Upper lobe of right lung (tissue), 1 donor: ENCODE measurements at places on chromosomes 16 and 17. TPM values are rescaled to one million over a fixed set of nuclear protein-coding genes. Genes with fewer than 3 reads are reported as not detected.

Gene CCL4L2
- 4.5 TPM for total RNA-seq

- DNase-seq, result no peak
Observed at GRCh38 chr17:7882068-7882467, 6.5 kb upstream of the CHD3 start.

- peak; percentile 77 for DNase-seq
Observed at GRCh38 chr16:2428051-2428783, 1.0 kb upstream of the CCNF start.

DNA sequence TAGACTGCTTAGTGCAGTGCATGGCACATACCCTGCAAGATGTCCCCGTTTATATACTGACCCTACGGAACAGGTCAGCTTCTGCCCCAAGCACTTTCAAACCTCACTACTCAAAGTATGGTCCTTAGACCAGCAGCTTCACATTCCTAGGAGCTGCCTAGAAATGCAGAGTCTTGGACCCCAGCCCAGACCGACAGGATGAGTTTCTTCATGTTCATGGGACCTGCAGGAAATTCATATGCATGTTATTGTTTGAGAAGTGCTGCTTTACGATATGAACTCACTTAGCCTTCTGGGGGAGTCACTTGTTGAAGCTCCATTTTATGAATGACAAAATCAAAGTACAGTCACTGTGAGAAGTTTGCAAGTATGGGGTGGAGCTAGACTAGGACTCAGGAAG, 82.6 kb downstream of the DYNLRB2 start:
- DNase-seq, result no peak

DNA sequence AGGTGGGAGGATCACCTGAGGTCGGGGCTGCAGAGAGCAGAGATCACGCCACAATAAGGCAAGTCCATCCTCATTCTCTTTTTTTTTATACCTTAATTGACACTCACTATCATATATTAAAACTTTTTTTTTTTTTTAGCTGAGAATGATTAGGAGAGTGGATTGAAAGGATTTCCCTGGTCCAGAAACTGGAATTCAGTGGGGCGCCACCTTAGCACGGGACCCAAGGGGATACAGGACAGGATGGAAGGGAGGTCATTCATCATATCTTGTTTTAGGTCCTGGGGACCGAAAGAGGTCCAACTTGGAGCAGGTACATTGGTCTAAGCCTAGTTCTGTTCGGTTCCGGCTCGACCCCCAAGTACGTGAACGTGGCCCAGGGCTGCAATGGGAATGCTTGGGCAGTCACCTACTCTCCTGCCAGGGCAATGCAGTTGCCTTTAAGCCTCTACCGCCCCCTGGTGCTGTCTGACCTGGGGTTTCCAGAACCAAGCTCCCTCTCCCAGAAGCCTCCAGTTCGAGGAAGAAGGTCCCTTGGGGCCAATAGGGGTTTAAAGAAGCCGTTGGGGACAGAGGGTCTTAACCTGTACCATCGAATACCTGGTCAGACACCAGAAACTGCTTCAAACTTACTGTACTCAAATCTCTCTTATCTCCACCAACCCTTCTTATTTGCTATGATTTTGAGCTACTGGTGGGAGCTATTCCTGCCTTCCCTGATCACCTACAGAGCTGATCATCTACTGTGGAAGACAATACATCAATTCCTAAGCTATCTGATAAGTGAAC, 19.9 kb upstream of the GPATCH8 start:
- peak; percentile 85 for DNase-seq

GRCh38 chr17:1997289-1997926, 27.7 kb downstream of the RTN4RL1 start:
- DNase-seq, result no peak

DNA sequence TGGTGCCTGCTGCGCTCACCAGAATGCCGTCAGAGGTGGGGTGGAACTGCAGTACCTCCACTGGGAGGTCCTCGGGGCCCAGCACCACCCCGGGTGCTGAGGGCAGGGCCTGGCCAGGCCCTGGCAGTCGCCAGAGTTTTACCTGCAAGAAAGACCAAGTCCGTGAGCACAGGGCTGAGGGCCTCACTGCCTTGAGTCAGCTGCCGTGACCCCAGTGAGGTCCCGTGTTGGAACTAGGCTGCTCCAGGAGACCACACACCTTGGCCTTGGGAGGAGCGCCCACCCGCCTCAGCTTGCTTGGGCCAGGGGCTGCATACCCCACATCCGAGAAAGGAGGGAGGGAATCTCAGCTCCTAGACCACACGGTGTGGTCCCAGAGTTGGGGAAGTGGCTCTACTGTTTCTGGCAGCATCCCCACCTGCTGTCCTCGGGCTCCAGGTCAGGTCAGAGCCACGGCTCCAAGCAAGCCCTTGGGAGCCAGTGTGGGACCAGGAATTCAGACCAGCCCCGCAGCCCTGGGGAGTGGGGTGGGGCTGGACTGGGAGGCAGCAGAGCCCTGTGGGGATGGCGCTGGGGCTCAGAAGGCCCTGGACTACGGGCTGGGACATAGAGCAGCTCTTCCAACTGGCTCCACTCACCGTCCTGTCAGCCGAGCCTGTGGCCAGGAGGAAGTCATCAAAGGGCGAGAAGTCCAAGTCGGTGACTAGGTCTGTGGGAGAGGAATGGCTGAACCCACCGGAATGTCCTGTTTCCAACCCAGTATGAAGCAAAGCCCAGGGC, 8.7 kb downstream of the CORO7 start:
- no peak for DNase-seq

DNA sequence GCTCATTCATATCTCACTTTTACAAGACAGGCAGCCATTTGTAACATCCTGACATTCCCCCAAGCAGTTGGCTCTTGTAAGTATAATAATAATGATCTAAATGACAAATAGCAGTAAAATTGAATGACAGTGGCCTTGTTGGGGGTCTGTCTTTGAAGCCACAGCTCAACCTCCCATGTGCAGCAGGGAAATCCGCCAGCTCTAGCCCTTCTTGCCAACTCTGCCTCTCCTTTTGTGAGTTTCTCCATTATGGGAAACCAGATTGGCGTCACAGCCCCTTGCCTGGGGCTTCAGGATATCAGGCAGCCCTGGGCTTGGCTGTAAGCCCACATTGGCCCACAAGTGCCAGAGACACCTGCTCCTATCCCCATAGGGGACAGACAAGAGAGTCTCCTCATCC, 70.4 kb upstream of the CACNG5 start:
- no peak for DNase-seq

DNA sequence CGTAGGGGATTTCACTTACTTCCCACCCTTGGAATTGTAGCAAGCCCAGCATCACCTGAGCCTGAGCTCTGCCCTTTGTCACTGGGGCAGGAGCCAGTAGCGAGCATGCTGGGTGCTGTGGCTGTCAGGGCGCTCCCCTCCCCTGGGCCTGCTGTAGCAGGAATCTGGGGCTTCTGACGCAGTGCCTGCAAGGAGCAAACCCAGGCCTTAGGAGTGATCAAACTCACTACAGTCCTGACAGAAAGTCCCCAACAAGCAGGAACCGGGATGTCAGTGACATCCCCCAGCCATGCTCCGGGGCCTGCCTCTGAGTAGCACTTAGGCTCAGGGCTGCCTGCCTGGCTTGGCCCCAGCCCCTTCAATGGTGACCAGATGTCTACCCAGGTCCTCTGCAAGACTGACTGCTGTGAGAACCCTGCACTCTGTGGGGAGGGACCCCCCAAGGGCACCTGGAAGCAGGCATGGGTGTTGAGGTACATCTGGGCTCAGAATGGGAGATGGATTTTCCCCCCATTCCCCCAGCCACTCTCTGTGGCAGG, 23.5 kb downstream of the PLD6 start:
- no peak for DNase-seq

- no peak for DNase-seq
Observed at GRCh38 chr17:32773856-32774694, 102.8 kb downstream of the MYO1D start.
